ENCODE measurements at places on chromosomes 13 and 19.

GRCh38 chr19:4472174-4472974 lies at the start of gene HDGFL2:
Gene HDGFL2 (plus strand): TSS chr19:4472297. CDS start chr19:4472351, 54 bp downstream.
- DNase-seq: no peak

DNA sequence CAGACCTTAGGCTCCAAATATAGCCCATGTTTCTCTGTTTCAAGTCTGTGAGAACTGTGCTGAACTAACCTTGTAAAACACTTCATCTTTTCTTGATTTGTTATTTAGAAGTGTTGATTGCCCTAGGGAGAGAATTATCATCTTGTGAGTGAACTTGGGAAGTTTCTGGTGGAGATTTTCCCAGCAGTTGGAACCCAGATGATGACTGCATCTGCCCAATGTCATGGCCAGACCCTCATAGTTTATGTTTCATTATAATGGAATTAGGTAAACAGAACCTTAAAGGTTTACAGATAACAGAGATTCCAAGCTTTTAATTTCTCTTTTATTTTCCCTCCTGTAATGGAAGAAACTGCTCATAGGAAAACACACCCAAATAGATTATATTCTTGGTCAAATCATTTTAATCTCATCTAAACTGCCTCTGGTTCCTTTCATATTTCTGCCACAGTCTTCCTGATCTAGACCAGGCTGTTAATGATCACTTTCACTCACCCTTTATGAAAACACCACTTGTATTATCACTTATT lies 569.1 kb downstream of the KCTD12 start:
- no peak for DNase-seq

DNA sequence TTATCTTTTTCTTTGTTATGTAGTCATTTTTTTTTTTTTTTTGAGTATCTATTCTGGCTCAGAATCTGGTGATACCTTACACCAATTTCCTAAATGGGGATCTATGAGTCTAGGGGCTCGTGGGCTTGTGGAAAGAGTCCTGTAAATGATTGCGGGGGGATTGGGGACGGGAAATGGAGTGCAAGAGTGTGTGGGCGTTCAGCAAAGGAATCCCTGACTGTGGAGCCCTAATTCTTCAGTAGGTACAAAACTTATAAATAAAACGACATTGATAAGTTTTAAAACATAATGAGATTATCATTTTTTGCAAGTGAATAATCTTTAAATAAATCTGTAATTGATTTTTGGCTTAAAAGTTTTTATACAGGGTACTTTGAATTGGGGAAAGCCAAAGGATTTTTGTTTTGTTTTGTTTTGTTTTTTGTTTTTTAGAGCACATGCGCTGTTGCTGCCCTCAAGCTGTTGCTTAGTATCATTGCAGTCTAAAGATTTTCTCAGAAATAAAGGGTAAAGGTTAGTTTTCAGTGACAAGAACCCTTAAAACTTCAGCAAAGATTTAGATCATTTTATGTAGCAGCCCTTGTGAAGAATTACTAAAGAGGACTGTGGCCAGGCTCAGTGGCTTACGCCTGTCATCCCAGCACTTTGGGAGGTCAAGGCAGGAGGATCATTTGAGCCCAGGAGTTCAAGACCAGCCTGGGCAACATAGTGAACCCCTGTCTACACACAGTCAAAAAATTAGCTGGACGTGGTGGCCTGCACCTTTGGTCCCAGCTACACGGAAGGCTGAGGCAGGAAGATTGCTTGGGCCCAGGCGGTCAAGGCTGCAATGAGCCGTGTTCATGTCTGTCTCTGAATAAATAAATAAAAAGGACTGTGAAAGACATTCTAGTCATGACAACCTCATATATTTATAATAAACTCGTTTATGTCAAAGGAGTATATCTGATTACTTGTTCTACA lies 1.7 kb downstream of the ERCC5 start:
- DNase-seq: no peak

DNA sequence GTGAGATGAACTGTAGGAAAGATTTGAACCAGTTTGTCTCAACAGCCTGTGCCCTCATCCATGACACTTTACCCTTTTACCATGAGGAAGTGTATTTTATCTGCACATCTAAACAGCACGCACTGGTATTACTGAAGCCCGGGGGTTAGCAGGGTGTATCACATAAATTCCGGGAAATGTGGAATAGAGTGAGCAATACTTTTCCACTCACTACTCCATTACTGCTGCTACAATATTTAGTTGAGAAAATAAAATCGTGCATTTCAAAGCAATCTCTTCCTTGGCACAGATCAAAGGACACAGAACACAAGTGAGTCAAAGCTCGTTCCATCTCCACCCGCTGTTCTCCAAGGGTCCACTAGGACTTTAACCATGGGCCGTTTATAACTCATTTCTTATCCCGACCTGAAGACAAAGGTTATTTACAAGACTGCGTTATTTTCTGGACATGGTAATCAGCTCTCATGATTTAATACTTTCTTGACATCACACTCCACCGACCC lies 35.2 kb downstream of the STK24 start:
- no peak for DNase-seq

- no peak for DNase-seq
Observed at GRCh38 chr19:58351990-58352755, 1.1 kb downstream of the A1BG start.

DNA sequence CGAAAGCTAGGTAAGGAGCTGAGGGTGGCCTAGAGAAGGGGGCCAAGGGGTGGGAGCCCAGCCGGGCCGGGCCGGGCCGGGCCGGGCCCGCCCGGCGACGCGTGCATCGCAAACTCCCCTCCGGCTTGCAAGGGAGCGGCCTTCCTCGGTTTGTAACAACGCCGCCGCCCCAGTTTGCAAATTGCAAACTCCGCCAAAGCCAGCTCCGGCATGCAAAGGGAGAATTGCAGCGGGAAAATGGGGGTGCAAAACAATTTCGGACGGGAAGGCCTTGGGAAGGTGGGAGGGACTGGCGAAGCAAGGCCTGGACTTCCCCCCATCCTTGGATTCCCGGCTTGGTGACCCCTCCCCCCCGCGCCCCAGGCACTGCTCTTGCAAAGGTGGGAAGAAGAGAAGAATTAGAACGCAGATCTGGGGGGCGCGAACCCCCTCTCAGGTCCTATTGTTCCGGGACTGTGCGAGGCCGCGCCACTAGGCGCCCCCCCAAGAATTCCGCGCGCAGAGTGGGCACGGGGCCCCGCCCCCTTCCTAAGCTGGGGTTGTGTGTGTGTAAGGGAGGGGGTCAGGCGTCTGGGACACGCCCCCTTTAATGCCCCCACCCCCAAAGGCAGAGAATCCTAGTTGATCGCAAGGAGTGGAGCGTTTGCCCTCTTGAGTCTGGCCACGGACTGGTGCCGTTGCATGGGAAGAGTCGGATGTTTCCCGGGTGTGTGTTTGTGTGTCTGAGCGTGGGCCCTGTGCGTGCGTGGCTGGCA lies 926 bp downstream of the PRR12 start:
- no peak for DNase-seq

DNA sequence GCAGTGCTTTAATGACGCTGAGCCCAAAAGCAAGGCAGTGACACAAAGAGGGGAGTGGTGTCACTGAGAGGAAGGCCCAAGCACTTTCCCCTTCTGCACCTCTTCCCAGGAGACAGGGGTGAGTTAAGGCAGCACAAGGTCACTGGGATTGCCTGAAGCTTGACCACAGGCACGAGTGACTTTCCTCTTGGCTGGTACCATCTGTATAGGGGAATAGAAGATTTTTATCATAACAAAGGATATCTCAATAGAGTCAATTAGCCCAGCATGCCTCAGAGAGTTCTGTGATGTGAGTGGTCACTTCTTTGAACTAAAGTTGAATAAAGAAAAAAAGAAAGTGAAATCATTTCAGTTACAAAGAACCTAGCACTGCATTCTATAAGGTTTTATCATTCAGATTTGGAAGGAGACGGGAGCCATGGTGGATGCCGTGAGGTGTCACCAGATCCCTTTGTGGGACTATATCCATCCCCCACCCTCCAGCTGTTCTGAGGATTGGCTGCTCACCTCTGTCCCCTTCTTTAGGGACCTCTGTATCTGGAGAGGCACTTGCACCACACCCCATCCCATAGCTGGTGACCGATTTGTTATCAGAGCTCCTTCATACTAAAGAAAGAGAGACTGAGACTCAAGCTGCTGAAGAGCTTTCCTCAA lies 291.2 kb downstream of the DCT start:
- no peak for DNase-seq

DNA sequence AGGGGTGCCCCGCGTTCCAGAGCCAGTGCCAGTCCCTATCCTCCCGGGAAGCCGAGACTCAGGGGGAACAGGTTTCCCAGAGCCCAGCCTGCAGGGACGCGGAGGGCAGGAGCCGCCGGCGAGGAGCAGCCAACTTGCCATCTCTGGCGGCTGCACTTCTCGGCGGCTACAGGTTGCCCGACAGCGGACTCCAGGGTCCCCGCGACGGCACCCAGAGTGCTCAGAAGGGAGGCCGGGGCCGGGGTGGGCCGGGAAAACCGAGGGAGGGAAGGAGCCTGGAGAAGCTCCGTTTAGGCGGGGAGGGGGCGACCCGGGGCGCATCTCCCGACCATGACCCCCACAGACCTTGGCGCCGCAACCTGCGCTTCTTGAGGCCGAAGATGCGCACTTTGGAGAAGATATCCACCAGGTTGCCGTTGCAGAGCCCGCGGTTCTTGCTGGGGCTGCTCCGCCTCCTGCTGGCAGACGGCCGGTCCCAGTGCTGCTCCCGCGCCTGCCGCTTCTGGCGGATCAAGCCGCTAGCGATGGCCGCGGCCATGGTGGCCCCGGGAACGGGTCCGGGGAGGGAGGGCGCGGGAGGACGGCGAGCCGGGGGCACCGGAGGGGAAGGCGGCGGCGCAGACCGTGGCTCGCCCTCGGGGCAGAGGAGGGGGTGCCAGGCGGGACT lies 463.8 kb downstream of the ITGBL1 start:
- no peak for DNase-seq

DNA sequence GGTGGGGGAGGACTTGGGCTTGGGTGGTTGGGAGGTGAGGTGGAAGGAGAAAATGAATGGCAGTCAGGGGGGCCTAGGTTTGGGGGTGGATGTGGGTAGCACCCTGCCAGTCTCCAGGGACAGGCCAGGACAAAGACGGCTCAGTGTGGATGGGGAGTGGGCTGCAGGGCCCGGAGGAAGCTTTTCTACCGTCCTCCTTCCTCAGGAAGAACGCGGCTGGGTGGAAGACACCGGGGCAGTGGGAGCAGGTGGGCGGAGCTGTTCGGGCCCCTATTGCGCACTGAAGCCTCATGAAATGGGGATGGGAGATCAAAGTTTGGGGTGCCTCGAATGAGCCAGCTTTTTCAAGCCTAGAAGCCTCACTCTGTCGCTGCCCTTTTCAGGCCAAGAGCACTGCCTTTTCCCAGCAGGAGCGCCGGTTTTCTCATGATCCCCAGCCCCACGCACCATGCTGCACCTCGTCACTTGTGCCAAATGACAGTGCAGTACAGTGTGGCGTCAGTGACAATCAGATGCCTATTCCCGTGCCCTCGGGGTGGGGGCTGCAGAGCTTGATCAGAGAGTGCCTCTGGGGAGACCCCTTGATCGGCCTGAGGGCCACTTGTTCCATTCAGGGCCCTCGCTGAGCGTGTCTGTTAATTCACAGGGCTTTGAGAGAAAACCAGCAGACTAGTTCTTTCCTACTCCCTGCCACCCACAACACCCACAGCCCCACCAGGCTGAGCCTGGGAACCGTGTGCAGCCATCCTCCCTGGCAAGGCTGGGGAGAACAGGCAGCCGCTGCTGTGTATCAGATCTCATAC lies 1.5 kb downstream of the CALM3 start:
- DNase-seq: no peak

GRCh38 chr19:54106716-54107115 lies 4.1 kb downstream of the NDUFA3 start:
- no peak for DNase-seq

- DNase-seq: no peak
Observed at GRCh38 chr19:51809787-51810186, 14.8 kb downstream of the FPR3 start.

GRCh38 chr19:3042621-3043267 lies 13.7 kb upstream of the TLE2 start:
- no peak for DNase-seq

DNA sequence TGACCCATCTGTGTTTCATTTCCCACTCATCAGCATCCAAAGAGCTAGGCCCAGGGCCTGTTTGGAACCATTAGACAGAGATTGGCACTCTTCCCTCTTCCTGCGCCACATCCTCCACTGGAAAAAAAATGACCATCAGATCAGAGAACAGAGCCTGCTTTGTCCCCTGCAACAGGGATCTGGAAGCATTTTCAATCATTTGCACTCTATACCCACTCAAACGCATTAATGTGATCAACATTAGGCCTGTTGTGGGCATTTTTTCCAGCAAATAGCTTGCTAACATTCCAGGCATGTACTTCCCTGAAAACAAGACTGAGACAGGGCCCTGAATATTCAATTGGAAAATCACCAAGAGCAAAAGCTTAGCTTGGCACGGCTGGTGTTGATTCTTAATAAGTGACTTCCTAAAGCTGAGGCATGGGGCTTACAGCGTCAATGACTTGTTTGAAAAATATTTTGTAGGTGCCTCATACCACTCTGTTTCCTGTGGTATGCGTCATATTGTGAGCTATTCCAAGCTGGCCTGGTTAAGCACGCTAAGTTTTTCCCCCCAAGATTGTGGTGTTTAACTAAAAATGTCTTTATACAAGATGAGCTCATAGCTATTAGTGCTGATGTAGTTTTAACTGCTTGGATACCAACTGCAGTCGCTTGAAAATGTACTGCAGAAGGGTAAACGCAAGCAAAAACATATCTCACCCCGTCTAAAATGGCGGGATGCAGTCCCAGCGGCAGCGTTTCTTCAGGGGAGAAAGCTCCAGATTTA lies 404.4 kb downstream of the SPRY2 start:
- DNase-seq: no peak

GRCh38 chr13:25429466-25429865 lies 57.7 kb downstream of the ATP8A2 start:
- DNase-seq: no peak

- no peak for DNase-seq
Observed at GRCh38 chr13:103805771-103806170, 739.6 kb upstream of the SLC10A2 start.

DNA sequence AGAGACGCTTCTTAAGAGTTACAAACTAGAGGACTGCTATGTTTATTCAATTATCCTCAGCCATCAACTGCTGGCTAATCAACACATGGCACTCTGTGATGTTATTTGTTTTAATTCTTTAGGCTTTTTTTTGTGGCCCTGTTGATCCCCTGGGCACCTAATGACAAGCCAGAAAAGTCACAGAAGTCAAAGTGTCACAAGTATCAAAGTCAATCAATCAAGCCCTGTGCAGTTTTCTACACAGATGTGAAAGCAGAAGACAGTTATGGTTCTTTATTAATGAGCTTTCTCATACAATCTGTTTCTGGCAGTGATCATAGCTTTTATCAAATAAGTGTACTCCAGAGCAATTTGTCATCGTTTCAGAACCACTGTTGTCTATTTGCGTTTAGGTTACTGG lies 34.3 kb downstream of the MYO16 start:
- no peak for DNase-seq

DNA sequence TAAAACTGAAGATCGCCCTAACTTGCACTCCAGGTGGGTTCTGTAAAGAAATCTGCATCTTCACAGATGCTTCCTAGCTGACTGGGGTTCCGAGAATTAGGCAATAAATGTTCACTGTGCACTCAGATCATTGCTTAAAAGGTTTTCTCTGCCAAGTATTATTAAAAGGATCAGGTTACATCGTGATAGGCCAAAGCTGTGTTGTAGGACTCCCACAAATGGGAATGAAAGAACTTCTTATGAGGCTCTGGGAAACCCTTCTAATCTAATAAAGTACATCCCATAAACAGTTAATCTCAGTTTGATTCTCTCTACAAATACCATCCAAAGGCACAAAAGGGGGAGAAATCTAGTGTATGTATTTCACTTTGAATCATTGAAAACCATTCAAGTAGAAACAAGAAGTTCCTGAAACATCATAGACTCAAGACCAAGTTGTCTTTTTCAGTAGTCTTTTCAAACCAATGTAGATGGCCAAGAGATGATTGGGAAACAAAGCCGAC lies 7.1 kb upstream of the POU4F1 start:
- no peak for DNase-seq
